Lower lobe of right lung (tissue), 2 donors: ENCODE measurements at places on chromosomes 2 and 18. TPM values are rescaled to one million over a fixed set of nuclear protein-coding genes. Genes with fewer than 3 reads are reported as not detected.

DNA sequence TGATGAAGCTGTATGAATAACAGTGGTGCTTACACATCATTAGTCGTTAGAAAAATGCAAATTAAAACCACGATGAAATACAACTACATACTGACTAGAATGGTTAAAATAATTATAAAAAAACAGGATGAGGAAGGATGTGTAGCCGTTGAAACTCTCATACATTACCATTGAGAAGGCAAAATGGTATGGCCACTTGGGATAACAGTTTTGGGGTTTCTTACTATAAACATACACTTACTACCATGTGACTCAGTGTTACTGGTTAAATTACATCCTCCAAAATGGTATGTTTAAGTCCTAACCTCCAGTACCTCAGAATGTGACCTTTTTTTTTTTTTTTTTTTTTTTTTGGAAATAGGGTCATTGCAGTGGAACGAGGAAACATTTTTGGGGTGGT lies 58.4 kb downstream of the UBE2E3 start:
- H3K27me3 ChIP-seq, result no peaks in the 10 kb centered on the region
- no peaks in the 10 kb centered on the region for H3K36me3 ChIP-seq
- H3K4me1 ChIP-seq, result no peaks in the 10 kb centered on the region
- DNase-seq, result no peak
- H3K4me3 ChIP-seq, result no peak overlapping the region
- H3K27ac ChIP-seq, result no peak overlapping the region

- DNase-seq, result no peak
- no peaks in the 10 kb centered on the region for H3K4me1 ChIP-seq
- H3K36me3 ChIP-seq, result no peaks in the 10 kb centered on the region
- no peak overlapping the region for H3K27ac ChIP-seq
- no peak overlapping the region for H3K4me3 ChIP-seq
- no peaks in the 10 kb centered on the region for H3K27me3 ChIP-seq
These were observed 176.6 kb upstream of the CREB1 start for GRCh38 chr2:207352978-207353671.

- H3K36me3 ChIP-seq, result no peaks in the 10 kb centered on the region
- no peak overlapping the region for H3K4me3 ChIP-seq
- H3K27me3 ChIP-seq, result no peaks in the 10 kb centered on the region
- no peak overlapping the region for H3K27ac ChIP-seq
- no peak for DNase-seq
- H3K4me1 ChIP-seq, result no peaks in the 10 kb centered on the region
These were observed 143.0 kb downstream of the HNMT start for GRCh38 chr2:138107288-138107687.

GRCh38 chr2:53562407-53562806 lies 205.2 kb upstream of the CHAC2 start:
- H3K36me3 ChIP-seq, result no peaks in the 10 kb centered on the region
- H3K4me3 ChIP-seq, result no peak overlapping the region
- no peaks in the 10 kb centered on the region for H3K27me3 ChIP-seq

DNA sequence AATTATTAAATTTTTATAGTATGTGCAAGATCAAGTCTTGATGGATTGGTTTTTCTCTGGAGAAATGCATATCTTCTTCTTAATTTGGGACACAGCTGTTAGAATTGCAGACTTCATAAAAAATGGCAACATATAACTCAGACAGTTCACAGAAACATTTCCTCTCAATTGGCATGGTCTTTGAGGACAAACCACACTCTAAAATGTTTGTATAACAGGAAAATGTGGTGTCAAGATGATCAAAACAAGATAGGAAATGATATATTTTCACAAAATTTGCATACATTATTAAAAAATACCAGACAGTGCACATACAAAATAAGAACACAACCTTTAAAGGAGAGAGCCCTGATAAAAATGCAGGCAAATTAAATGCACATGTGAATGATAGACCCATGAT lies 63.9 kb downstream of the ICOS start:
- H3K4me3 ChIP-seq, result no peak overlapping the region
- H3K27ac ChIP-seq, result no peak overlapping the region
- DNase-seq, result no peak
- H3K4me1 ChIP-seq, result peaks cover 14% of the 10 kb centered on the region
- no peaks in the 10 kb centered on the region for H3K36me3 ChIP-seq

GRCh38 chr2:121723316-121723715 lies 13.4 kb downstream of the NIFK start:
- no peak for DNase-seq
- H3K36me3 ChIP-seq, result peaks cover 23% of the 10 kb centered on the region
- no peaks in the 10 kb centered on the region for H3K27me3 ChIP-seq
- no peak overlapping the region for H3K4me3 ChIP-seq

- H3K27ac ChIP-seq, result no peak overlapping the region
- no peak for DNase-seq
- H3K4me3 ChIP-seq, result no peak overlapping the region
These were observed 90.7 kb downstream of the PDCL3 start for GRCh38 chr2:100653449-100654035.

DNA sequence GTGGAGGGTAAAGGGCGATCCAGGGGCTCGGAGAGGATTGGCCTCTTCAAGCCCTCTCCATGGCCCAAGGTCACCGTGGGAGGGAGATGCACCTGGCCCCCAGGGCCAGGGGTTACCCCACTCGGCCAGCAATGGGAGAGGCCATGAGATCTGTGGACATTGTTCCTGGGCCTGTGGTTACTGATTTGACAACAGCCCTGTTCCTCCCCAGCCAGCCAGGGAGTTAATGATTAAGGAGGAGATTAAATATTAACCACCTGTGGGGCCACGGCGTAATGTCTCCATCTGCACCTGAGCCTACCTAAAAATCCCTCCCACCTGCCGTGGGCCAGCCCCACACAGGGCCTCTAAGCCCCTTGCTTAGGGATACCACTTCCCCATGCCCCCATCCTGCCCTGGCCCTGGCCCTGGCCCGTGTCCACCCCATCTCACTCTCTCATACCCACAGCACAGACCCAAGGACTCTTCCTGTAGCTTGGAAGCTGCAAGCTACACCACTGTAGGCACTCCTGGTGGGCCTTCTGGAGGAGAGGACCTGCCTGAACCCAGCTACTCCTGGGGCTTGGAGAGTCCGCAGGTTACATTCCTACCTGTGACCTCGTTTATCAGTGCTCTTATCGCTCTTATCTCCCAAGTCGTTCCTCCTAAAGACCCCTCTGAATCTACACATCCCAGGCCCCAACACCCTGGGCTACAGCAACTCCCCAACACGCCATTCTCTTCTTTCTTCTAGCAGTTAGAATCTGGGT lies 32.1 kb downstream of the ZFP36L2 start:
- peaks cover 36% of the 10 kb centered on the region for H3K4me1 ChIP-seq
- peak overlapping the region; percentile 77 for H3K27ac ChIP-seq
- peak; percentile 56 for DNase-seq
- H3K4me3 ChIP-seq, result peak overlapping the region; percentile 6

- H3K36me3 ChIP-seq, result no peaks in the 10 kb centered on the region
- no peaks in the 10 kb centered on the region for H3K27me3 ChIP-seq
- H3K27ac ChIP-seq, result no peak overlapping the region
- no peak overlapping the region for H3K4me3 ChIP-seq
These were observed 606.0 kb upstream of the GCFC2 start for GRCh38 chr2:76316691-76317090.

GRCh38 chr2:74011246-74011645 lies 26.5 kb downstream of the TET3 start:
- H3K4me1 ChIP-seq, result peaks cover 37% of the 10 kb centered on the region
- no peak overlapping the region for H3K4me3 ChIP-seq
- H3K36me3 ChIP-seq, result peaks cover 3% of the 10 kb centered on the region

GRCh38 chr2:44102790-44103562 lies 65.7 kb upstream of the PPM1B start:
- DNase-seq, result no peak
- H3K36me3 ChIP-seq, result no peaks in the 10 kb centered on the region
- no peaks in the 10 kb centered on the region for H3K27me3 ChIP-seq
- H3K4me3 ChIP-seq, result no peak overlapping the region

DNA sequence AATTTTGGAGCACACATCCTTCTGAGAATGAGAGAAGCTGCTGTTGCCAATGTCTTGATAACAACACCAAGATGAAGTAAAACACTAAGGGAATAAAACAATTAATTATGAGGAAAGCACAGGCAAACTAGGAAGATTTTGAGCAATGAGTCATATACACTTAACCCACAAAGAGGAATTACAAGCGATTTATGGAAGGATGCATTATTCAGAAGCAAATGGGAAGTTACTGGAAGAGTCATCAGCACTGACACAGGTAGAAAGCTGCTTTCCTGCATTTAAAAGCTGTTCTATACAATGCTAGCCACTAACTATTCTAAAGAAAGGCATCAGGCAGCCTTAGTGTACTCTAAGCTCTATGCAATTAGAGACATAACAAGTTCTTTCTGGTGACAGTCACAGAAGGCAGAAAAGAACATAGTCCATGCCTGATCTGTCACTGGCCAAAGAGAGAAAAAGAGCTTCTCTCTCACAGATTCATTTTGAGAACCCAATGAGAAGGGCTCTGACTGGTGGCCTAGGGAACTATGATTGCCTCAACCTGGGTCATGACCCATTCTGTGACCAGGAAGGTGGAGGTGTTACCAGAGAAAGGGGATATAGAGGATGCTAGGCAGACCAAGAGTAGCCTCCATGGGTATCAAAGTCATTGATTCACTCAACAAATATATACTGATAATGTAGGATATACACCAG lies 45.4 kb downstream of the M1AP start:
- no peak for DNase-seq
- H3K27ac ChIP-seq, result no peak overlapping the region
- peaks cover 11% of the 10 kb centered on the region for H3K27me3 ChIP-seq
- no peaks in the 10 kb centered on the region for H3K36me3 ChIP-seq
- H3K4me3 ChIP-seq, result no peak overlapping the region

GRCh38 chr2:150916467-150917396 lies 344.9 kb downstream of the RBM43 start:
- DNase-seq, result no peak
- no peak overlapping the region for H3K27ac ChIP-seq
- H3K36me3 ChIP-seq, result no peaks in the 10 kb centered on the region
- no peaks in the 10 kb centered on the region for H3K4me1 ChIP-seq
- no peaks in the 10 kb centered on the region for H3K27me3 ChIP-seq

- H3K36me3 ChIP-seq, result no peaks in the 10 kb centered on the region
- H3K27me3 ChIP-seq, result peaks cover 12% of the 10 kb centered on the region
- H3K4me1 ChIP-seq, result peaks cover 4% of the 10 kb centered on the region
- no peak overlapping the region for H3K27ac ChIP-seq
These were observed 37.9 kb downstream of the MAP3K19 start for GRCh38 chr2:135009339-135009738.

DNA sequence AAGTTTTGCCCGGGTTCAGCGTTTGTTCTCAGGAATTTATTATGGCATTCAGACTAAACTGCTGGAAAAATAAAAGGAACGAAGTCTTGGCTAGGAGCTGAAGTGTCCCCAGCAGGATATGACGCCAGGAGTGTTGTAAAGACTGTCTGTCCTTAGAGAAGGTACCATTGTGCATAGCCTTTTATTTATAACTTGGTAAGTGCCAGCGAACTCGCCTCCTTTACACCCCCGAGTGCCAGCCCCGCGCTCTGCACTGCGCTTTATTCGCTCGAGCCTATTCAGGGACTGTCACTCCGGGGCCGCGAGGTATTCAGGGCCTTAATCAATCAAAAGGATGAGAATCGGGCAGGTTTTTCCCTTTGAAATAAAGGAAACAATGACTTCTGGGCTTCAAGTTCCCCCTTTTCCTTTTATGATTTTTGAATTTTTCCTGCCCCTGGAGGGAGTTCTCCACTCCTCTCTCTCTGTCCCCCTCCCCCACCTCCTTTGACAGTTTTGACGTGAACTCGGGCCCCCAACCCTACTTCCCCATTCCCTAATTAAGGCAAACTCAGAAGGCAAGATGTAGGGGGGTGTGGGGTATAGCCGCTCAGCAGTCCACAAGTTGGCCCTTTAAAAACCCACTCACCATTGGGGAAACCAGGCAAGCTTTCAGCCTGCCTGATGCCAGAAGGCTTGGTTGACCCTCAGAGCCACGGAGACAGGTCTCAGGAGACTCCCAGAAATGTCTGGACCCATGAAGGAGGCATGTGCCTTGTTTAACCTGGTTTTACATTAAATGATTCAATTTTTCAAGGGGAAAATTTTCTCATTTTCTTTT lies 1.3 kb upstream of the PAX3 start:
- H3K27me3 ChIP-seq, result peaks cover 100% of the 10 kb centered on the region
- H3K4me3 ChIP-seq, result no peak overlapping the region
- no peak for DNase-seq
- H3K27ac ChIP-seq, result no peak overlapping the region
- peaks cover 61% of the 10 kb centered on the region for H3K4me1 ChIP-seq
- no peaks in the 10 kb centered on the region for H3K36me3 ChIP-seq

GRCh38 chr2:174014699-174015070 lies 49.5 kb upstream of the SP3 start:
- H3K27me3 ChIP-seq, result no peaks in the 10 kb centered on the region
- peaks cover 28% of the 10 kb centered on the region for H3K4me1 ChIP-seq
- H3K36me3 ChIP-seq, result no peaks in the 10 kb centered on the region

DNA sequence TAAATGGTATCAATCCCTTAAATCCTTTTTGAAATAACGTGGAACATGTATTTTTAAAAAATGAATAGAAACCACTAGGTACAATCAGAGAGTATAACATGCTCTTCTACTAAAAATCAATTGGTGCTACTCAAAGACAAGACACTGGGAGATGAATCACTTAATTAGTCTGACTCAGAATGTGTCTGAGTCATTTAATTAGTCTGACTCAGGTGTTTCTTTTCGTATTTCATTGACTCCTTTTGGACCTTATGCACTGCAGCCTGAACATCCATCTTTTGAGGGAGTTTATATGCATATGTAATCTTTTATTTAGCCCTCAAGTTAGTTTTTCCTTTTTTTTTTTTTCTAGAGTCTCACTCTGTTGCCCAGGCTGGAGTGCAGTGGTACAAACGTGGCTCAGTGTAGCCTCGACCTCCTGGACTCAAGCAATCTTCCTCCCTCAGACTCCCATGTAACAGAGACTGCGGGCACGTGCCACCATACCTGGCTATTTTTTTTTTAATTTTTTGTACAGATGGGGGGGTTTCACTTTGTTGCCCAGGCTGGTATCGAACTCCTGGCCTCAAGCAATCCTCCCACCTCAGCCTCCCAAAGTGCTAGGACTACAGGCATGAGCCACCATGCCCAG lies 26.5 kb downstream of the PPP4R3B start:
- no peaks in the 10 kb centered on the region for H3K27me3 ChIP-seq
- no peak overlapping the region for H3K27ac ChIP-seq
- peaks cover 30% of the 10 kb centered on the region for H3K36me3 ChIP-seq
- no peak overlapping the region for H3K4me3 ChIP-seq
- DNase-seq, result no peak
- H3K4me1 ChIP-seq, result peaks cover 5% of the 10 kb centered on the region

The GCG gene
- not detected for total RNA-seq

The TDRD15 gene
- not detected for total RNA-seq

The FTCDNL1 gene
- total RNA-seq, result 3.7 TPM

The GNAL gene
- total RNA-seq, result 5.6 TPM

The ACVR1 gene
- 35.0 TPM for total RNA-seq

The RBM43 gene
- 10.4 TPM for total RNA-seq
